Effector memory CD8-positive, alpha-beta T cell (primary cell): ENCODE measurements at places on chromosomes 12 and 14.
A peak's percentile ranks its signal among the peaks of the same experiment; 100 is the strongest.

DNA sequence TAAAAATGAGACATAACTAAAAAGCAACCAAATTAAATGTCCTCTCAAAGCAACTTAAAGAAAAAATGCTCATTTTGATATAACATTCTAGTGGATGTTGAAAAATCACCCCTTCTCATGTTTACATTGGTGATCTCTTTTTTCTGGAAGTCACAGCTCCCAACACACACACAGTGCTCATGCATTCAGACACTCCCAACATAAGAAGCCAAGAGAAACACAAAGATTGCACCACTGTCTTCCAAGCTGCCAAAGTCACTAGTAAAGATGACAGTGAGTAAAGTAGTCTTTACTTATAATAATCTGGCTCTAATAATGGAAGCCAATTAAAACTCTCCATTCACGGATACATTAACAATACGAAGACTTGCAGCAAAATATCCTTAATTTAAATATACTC lies 218.4 kb downstream of the NTF3 start:
- no peak for DNase-seq

GRCh38 chr14:63972323-63972932 lies 119.6 kb downstream of the SYNE2 start:
- DNase-seq = no peak

GRCh38 chr12:53218551-53219291 lies 11.7 kb upstream of the ITGB7 start:
- DNase-seq = no peak

DNA sequence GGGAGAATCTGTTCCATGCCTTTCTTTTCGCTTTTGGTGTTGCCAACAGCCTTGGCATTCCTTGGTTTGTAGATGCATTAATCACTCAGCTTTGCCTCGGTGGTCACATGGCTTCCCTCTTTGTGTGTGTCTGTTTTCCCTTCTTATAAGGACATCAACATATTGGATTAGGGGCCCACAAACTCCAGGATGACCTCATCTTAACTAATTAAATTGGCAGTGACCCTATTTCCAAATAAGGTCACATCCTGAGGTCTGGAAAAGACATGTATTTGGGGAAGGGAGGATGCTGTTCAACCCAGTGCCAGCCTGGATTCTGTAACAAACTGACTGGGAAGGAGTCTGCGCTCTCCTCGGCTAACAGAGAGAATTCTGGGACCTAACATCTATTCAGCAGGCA lies 365.7 kb upstream of the FKBP4 start:
- DNase-seq = no peak

- DNase-seq = no peak
Observed at GRCh38 chr12:119989361-119989730, 310 bp downstream of the BICDL1 start.

- DNase-seq = no peak
Observed at GRCh38 chr14:103228866-103229265, 105.2 kb upstream of the EIF5 start.

DNA sequence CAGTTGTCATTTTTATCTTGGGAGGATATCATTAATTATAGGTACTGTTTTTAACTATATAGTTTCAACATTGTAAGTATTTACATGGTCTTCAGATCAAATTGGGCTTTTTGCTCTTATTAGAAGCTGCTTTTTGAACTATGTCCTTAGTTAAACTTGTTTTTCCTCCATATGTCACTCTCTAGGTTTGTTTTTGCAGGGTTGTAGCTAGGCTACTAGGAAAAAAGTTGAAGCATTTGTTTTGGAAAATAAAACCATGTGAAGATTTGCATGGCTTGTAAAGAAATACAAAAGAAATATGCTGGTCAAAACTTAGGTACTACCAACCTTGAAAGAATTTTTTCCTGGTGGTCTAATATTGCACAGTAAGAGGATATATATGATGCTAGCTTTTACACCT lies 3.4 kb downstream of the ARID2 start:
- no peak for DNase-seq

GRCh38 chr14:64878837-64879634 lies 671 bp downstream of the SPTB start:
- no peak for DNase-seq

DNA sequence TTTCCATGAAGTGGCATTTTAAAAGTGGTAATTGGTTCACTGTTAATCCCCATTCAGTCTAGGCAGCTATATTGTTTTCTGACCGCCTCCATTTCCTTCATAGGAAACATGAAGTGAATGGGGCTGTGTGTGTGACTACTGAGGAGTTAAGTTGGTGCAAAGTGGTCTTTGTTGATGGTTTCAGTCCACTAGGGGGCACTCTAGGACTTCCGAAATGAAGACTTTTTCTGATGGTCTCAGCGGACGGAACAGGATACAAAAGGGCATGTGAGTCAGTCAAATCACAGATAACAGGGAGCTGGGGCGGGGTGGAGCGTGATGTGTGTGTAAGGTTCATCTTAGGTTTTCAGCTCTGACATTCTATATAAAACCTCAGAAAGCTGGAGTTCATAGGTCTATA lies 240.1 kb upstream of the OR4E1 start:
- DNase-seq = peak; percentile 78

GRCh38 chr12:2233034-2233433 lies 180.2 kb downstream of the CACNA1C start:
- no peak for DNase-seq

- no peak for DNase-seq
Observed at GRCh38 chr12:2256915-2257314, 204.1 kb downstream of the CACNA1C start.

DNA sequence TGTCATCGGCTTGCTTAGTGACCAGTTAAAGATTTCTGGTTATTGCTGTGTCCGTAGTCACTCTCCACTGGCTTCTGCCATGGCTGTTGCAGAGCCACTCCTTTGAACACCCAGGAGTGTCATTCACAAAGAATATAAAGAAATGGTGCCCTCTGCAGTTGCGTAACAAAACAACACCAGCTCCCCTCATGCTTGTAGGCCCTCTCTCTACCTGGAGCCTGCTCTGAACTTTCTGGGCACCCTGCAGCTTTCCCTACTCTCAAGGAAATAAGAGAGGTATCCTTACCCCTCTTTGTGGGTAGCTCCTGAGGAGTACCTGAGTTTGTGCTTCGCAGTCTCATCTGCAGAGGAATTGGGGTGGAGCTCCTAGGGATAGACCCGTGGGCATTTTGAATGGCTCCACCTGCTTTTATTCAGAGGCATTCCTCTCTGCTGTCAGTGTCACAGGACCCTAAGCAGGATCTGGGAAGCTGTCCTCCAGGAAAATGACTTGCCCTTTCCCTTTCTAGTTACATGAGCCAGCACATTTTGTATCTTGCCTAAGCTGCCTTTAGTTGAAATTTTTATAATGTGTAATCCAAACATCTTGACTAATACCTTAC lies 97.2 kb upstream of the TMEM260 start:
- no peak for DNase-seq

DNA sequence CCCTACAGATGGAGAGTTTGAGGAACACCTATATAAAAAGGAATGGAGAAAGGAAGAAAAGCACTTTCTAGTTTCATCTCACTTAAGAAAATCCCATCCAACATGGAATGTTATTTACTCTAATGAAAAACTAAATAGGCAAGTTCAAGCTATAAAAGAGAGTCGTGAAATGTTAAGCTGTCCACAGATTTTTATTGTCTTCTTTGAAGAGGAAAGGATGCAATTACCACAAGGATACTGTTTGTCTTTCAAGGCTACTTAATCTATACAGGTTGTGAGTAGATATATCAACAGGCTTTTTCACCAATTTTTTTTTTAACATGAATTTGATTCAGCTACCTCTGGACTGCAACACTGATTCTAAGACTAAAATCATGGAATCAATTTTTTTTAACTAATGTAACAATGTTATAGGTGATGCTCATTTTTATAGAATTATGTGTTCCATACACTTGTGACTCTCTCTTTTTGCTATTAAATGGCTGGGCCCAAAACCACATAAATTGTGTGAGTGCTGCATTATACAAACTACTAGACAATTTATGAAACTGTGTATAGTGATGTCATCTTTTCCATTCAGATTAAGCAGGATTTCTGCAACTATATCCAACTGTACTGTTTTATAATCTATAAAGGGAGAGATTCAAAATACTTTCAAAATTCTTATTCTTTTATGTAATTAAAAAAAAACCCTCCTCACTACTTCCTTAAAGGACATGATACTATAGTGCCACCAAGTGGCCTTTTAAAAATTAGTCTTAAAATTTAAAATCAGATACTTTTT lies 26.8 kb upstream of the BMAL2 start:
- no peak for DNase-seq

DNA sequence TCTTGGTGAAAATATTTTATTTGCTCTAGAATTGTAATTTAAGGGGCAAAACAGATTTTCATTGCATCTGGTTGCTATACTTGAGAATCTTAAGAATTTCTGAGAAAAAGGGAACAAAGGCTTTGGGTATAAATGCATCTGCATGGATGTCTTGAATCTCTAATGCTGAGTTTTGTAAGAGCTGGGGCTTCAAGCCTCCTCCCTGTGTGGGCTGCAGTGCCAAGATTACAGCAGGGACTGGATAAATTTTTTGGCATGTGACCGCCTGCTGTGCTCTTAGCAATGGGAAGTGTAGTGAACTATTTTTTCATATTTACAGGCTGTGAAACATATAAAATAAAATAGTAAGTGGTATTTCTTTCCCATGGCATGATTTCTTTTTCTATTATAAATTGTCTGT lies 70.0 kb downstream of the SLC38A6 start:
- no peak for DNase-seq

DNA sequence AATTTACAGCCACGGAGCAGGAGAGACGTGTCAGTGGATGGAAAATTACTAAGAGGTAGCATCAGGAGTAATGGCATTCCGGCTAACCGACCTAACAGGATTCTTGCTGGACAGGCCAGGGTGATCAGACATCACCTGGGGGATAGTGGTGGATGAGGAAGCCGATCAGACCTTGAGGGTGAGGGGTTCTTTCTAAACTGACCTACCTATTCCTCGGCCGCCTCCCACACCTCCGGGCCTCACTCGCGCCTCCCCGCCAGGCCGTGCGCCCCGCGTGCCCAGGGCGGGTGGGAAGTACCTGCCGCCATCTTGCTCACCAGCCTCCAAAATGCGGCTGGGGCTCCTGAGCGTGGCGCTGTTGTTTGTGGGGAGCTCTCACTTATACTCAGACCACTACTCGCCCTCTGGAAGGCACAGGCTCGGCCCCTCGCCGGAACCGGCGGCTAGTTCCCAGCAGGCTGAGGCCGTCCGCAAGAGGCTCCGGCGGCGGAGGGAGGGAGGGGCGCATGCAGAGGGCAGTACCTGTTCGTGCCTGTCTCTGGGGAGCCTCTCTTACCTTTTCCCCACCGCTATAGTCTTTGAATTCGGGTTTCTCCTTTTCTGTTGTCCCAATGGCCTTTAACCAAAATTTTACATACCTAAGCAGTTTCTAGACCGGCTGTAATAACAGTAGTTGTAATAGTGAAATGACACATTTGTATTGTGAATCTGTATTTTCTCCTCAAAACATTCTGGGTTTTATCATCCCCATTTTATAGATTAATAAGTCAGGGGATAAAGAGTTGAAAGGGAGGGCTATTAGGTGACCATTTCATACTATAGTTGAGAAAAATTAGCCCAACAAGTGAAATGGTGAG lies at the start of gene TMPRSS12:
Gene TMPRSS12, plus strand, starts transcription at position 290 of the 857 bp plus-strand sequence. Its CDS starts 39 bp downstream, at position 329.
- DNase-seq = no peak

GRCh38 chr14:91575469-91576208 lies 65.5 kb upstream of the PPP4R3A start:
- DNase-seq = no peak

DNA sequence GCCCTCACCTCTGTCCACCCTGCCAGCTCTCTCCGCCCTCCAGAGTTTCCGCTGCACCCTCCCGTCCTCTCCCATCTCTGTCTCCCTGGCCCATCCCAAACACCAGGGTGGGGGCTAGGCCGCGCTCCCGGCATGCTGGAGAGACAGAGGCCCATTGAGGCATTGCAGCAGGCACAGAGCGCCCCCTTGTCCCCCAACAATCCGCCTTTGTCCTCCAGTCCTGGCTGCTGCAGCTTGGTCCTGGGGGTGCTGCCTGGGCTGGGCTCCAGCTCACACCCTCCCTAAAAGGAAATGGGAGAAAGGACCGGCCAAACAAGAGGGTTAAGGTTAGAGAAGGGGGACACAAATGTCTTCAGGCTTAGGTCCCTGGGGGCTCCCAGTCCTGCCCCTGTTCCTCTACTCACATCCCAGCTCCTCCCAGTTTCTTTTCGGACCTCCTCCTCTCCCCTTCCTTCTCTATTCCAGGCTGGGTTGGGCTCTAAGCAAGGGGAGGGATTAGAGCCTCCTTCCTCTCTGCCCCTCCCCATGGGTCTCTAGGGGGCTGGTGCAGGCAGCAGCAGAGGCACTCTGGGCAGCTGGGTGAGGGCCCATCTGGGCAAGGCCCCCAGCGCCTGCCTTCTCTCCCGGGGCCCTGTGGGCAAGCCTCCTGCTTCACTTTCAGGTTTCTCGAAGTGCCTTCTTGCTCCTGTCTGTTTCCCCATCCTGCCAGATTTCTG lies at the start of gene CMTM5:
Gene CMTM5, plus strand, starts transcription at position 565 of the 716 bp plus-strand sequence. CDS start 206 bp downstream, outside the sequence.
- no peak for DNase-seq

DNA sequence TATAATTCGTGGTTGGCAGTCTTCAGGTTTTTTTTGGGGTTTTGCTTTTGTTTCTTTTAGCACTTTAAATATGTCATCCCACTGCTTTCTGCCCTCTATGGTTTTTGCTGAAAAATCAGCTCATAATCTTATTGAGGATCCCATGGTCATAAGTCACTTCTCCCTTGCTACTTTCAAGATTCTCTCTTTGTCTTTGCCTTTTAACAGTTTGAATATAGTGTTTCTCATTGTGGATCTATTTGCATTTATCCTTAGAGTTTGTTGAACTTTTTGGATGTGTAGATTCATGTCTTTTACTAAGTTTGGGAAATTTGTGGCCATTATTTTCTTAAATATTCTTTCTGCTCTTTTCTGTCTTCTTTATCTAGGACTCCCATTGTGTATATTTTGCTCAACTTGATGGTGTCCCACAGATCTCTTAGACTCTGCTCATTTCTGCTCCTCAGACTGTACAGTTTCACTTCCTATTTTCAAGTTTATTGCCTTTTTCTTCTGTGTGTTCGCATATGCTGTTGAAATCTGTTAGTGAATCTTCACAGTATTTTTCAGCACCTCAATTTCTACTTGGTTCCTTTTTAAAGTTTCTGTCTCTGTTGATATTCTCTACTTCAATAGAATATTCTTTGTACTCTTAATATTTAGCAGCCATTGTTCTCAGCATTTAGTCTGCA lies 70.8 kb downstream of the WNK1 start:
- no peak for DNase-seq

DNA sequence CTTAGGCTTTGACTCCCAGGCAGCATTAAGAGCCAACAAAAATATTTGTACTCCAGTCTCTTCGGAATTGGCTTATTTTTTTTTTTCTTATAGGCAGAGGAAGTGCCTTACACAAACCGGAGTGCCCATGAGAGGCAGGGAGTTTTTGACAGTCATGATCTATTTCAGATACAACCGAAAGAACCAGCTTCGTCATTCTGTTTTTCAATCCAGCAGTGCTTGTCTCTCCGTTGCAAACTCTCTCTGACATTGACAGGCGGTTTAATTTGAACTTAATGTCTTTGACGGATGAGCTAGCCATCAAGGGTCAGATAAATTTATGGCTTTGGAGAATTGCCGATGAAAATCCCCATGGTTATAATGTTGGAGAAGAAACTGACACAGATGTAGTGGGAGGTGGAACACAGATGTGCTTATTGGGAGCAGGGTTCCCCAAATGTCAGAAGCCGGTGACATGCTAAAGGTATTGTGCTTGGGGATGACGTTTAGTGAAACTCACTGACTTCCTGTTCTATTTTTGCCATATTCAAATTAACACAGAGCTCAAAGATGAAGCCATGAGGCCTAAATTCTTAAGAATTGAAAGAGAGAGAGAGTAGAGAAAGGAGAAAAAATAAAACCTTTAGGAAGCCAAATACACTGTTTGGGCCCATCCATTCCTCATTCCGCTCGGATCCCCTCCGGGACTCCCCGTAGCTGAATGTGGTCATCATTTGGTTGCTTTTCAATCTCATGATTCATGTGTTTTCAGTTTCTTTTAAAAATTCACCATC lies 59.7 kb downstream of the PLXNC1 start:
- peak; percentile 17 for DNase-seq
